Stimulated activated CD4-positive, alpha-beta T cell treated with anti-CD3 and anti-CD28 coated beads, Interleukin-15, amount 100 ng/mL, for 24 hours (primary cell): ENCODE measurements at places on chromosomes 3 and 15.

DNA sequence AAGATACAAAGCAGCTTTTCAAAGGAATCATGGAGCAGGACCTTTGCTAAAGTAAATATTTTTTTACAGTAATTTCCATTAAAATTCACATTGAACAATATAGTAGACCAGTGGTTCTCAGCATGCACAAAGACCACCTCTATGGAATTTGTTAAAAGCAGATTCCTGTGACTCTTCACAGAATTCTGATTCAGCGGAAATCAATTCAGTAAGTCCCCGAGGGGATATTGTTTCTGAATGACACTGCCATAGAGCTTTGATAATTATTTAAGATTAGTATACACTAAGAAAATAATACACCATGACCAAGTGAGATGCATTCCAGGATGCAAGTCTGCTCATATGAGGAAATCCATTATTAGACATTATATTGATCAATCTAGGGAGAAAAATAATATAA is 161.9 kb upstream of the TNIK start:
- DNase-seq: no peak

DNA sequence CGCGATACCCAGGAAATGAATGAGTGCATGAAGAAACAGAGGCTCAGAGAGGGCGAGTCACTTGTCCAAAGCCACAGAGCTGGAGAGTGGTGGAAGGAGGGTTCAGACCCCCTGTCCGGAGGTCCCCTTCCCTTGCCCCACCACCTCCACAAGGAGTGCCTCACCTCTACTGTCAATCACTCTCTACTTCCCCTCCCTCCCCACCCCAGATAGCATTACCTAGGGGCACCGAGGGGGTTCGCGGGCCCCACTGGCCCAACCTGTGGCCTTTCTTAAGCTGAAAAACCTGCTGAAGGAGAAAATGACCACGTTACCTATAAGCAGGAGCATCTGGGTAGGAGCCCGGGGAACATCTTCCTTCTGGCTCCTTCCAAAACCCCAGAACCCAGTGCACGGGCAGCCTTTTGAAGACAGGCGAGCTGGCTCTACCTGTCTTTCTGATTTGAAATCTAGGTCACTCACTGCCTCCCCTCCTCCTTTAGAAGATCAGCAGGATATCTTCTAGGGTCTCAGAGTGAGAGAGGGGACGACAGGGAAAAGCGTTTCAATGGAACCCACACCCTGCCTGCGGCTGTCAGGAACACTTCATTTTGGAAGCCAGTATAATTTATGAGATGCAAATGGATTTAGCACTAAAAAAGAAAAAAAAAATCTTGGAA is 89.9 kb upstream of the MEF2A start:
- no peak for DNase-seq

DNA sequence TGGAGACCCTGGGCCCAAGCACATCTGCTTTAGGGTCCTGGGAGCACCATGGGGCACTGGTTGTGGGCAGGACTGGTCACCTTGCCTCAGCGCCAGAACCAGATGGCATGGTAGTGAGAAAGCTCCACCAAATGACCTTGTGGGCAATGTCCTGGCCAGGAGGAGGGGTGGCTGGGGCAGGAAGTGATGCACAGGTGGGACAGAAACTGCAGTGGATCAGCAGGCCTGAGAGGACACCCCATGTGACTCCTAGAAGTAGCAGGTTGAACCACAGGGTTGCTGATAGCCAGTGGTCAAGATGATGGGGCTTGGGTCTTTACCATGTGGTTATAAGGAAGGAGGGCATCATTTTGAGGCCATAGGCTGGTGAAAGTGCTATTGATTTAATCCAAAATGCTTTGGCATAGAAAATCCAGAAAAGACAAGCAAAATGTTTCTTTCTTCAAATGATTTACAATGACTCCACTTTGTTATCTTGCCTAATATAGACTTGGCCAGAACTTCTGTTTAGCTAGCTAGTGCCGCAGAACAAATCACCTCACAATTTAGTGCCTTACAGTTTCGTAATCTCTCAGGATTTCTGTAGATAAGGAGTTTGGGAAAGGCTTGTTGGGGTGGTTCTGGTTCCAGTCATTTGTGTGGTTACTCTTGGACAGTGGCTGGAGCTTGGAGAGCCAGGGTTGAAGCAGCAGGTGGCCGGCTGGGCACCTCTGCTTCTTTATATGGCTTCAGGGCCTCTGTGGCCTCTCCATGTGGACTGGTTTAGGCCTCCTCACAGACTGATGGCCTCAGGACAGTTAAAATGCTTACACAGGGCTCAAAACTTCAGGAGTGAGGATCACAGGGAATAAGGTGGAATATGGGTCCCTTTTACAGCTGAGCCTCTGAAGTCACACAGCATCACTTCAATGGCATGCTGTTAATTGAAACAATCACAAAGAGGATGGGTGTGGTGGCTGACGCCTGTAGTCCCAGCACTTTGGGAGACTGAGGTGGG is 27.5 kb downstream of the TMEM158 start:
- no peak for DNase-seq

DNA sequence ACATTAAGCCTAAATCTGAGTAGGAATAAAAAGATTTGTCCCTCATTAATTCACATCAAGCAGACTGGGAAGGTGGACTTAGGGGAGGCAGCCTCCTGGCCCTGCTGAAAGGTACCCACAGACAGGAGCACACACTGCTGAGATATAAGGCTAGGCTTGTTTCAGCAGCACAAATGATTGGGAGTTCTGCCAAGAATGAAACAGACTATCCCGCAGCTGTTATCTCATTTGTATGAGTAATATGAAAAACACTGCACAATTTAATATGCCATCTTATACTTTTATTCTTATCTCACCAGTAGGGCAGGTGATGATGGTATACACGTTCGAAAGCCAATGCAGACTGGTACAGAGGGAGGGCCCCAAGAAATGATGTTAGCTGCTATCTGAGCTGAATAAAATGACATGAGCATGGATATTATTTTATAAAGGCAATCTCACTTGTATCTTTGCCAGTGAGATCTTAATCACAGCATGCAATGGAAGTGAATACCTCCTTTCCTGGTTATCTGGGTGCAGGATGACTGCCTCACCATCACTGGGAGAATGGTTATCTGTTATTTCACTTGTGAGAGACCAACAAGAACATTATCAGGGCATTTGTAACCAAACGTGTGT is 258.7 kb upstream of the PPP2R3A start:
- DNase-seq: no peak

- DNase-seq: no peak
These were observed 134.1 kb downstream of the VPS8 start for GRCh38 chr3:184945886-184946625.

- DNase-seq: no peak
These were observed 348.8 kb upstream of the ZNF717 start for GRCh38 chr3:76134166-76134565.

- DNase-seq: no peak
These were observed 26.1 kb upstream of the ZNF280D start for GRCh38 chr15:56759450-56759845.

GRCh38 chr3:61090389-61091169 is 160.7 kb downstream of the FHIT start:
- DNase-seq: no peak

GRCh38 chr15:99168601-99169580 is 64.0 kb downstream of the SYNM start:
- no peak for DNase-seq

DNA sequence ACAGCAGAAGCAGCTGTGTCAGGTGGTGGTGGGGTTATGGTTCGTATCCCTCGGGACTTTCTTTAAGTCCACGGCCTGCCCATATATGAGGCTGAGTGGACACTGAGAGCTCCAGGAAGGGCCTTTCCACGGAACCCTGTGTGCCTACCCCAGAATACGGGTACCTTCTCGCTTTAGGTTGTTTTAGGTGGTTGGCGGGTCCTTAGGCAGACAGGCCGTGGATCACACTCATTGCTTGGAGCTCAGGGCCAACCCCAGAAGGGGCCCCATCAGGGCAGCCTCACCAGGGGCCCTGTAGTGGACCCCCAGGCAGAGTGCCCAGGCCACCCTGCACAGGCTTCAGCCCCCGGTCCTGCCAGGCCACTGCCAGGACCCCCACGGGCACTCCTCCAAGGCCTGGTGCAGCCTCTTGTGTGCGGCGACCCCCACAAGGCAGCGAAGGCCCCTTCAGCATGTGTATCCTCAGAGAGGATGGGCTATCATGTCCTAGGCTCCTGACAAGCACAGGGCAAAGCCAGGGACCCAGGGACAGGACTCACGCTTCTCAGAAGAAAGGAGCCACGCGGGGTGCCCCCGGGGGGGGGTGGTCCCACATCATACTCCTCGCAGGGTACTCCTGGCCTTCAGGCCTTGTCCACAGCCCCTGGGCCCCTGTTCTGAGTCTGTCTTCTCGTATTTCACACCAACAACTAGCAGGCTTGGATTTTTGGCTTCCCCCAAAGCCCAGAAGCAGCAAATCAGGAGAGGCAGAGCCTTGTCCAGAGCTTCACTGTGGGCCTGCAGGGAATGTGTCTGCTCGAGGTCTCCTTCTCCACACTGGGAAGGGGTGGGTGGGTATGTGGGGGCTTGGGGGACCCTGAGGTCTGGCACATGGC is 93.4 kb downstream of the LRRK1 start:
- DNase-seq: no peak

DNA sequence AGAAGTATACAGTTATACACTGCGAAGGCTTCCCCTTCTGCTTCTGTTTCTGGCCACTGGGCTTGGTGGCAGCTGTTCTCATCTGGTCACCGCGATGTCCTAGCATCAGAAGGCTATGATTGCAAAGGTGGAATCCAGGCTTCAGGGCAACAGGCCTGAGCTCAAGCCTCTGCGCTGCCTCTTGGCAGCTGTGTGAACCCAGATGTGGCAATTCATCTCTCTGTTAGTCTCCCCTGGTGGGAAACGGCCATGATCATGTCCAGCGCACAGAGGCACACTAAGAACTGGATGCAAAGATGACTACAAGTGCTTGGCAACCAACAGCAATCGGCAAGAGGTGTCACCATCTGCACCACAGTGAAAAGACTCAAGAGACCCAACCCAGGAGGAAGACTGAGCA is 78.9 kb downstream of the PCSK6 start:
- no peak for DNase-seq

- no peak for DNase-seq
These were observed 87.3 kb downstream of the MBNL1 start for GRCh38 chr3:152355744-152356665.

- DNase-seq: no peak
These were observed 207.2 kb downstream of the ROBO2 start for GRCh38 chr3:77247061-77247460.
